ENCODE measurements at places on chromosomes 2 and 18.

DNA sequence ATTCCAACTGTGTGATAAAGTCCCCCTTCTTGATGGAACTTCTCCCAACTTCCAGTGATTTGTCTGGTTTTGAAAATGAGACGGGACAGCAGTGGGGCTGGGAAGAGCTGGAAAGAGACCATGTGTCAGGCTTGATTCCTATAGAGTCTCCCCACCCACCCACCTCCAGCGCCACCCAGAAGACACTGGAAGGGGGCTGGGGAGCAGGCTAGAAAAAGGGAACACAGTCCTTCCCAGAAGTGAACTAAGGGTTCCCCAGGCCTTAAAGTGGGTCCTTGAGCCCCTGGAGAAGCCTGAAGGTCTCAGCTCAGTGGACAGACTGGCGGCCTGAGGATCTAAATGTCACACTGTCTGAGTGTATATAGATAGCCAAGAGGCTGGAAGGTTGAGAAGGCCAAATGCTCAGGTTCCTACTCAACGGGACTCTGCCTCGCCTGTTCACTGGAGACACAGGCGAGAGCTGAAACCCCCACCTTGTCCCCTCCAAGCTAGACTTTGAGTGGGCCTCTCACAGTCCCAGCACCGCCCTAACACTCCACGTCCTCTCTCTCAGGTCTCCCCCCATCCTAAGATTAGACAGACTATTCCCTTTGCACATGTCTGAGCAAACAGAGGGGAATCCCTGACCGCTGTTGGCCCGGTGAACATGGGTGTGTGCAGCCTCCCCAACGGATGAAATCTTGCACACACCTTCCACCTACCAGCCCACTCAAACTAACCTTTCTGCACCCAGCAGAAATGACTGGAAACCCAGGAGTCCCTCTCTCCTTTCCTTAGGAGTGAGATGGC, 1.6 kb downstream of the PKDCC start:
- DNase-seq: no peak

GRCh38 chr2:231542136-231542535, 11.9 kb upstream of the NMUR1 start:
- DNase-seq: no peak

DNA sequence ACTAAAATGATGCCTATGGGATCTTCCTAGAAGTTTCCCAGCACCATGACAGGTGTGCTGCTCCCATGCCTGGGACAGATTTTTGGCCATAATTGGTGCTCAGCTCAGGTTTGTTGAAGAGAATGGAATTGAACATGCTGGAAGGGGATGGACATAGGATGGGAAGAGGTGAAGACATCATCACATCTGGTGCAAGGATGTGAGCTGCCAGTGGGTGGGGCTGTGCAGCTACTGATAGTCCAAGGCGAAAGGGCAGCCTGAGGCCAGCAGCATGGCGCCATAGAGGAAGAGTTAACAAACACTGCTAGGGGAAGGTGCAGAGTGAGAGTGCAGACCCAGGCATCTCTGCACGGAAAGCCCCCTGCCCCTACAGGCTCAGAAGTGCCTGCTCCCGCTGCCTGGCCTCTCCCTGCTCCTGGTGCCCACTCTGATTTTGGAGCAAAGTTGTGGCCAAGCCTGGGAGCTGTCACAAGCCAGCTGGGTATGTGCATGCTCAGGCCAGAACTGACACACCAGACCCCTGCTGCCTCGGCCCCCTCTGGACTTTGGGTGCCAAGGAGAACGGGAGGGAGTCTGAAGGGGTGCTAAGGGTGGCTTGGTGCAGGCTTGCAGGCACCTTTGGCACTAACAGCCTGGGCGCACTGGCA, 178.6 kb downstream of the ZBTB7C start:
- no peak for DNase-seq

- no peak for DNase-seq
Observed at GRCh38 chr18:4203568-4204437, 251.3 kb downstream of the DLGAP1 start.

GRCh38 chr2:156158808-156159207, 173.7 kb downstream of the NR4A2 start:
- no peak for DNase-seq

DNA sequence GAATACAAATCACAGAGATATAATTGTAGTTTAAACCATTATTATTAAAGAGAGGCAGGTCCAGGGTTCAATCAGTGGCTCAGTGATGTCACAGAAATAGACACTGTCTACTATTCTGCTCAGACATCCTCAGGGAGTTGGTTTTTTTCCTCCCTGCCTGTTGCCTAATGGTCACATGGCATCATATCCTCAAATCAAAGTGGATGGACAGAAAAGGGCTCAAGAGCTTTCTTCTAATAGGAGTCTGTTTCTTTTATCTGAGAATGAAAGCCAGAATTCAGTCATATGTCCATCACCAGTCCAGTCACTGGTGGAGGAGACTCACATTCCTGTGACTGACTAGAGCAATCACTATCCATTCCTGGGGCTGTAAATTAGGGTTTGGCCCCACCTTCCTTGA, 27.9 kb upstream of the EPC2 start:
- DNase-seq: no peak

- no peak for DNase-seq
Observed at GRCh38 chr2:175446201-175446600, 264.7 kb upstream of the ATP5MC3 start.

GRCh38 chr2:19525313-19525712, 166.9 kb upstream of the OSR1 start:
- DNase-seq: no peak

- no peak for DNase-seq
Observed at GRCh38 chr2:132517386-132517785, 100.8 kb downstream of the GPR39 start.

- DNase-seq: no peak
Observed at GRCh38 chr2:164662066-164662465, 40.8 kb upstream of the GRB14 start.

All from cortex of kidney (tissue), 1 donor.